HS-27A (cell line): ENCODE measurements at places on chromosomes 4 and X.
A peak's percentile ranks its signal among the peaks of the same experiment; 100 is the strongest.

DNA sequence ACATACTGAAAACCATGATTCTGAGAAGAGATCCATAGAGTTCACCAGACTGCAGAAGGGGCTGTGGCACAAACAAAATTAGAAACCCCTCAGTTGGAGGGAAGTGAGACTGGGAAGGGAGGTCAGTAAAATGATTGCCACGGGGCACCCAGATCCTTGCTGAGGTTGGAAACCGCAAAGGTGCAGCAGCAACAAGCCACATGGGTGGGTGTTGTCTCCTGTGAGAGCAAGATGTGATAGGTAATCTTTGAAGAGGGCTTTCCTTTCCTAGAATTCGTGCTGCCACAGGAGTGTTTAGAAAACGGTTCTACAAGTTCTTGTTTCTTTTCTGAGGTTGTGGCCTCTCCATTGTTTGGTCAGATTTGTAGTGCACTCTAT lies 85.5 kb downstream of the NFKB1 start:
- no peak for DNase-seq

- DNase-seq, result no peak
Observed at GRCh38 chr4:116847616-116848015, 237.8 kb downstream of the TRAM1L1 start.

GRCh38 chrX:18769812-18770573 lies 62.5 kb downstream of the PPEF1 start:
- no peak for DNase-seq

DNA sequence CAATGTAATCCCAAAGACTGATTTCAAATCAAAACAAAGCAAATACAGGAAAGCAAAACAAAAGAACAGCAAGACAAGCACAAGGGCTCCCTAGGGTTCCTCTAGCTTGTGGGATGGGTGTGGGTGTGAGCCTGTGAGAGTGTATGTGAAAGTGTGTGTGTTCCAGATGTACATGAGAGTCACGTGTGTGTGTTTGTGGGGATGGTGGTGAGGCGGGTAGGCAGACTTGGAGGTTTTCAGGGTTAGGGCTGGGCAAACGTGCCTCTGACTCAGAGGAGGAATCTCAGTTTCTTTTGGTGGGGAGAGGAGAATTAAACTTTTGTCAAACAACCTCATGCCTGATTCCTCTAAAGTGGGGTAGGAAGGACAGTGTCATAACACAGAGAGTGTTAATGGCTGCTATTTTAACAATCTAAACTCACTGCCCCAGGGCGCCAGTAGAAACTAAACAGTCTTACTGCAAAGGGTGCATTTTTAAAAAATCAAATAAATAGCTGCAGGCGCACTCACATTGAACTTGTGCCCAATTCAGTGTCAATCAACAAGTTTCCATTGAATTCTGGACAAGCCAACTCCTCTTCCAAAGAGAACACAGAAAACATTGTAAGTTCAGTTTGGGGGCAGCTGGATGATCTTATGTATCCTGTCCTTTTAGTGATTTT lies 51.8 kb downstream of the CHRDL1 start:
- DNase-seq, result no peak

GRCh38 chr4:71520850-71521249 lies 182.0 kb downstream of the SLC4A4 start:
- peak; percentile 9 for DNase-seq

GRCh38 chr4:3823496-3824341 lies 57.5 kb downstream of the ADRA2C start:
- DNase-seq, result no peak
